Activated naive CD8-positive, alpha-beta T cell treated with anti-CD3 and anti-CD28 coated beads, Interleukin-2, amount 10 ng/mL, durations not matched to agents 7 days and 5 days (primary cell): ENCODE measurements at places on chromosomes 6 and 20. TPM values are rescaled to one million over a fixed set of nuclear protein-coding genes. Genes with fewer than 3 reads are reported as not detected.

- no peak overlapping the region for H3K4me3 ChIP-seq
- no peaks in the 10 kb centered on the region for H3K27me3 ChIP-seq
- no peak for DNase-seq
- H3K36me3 ChIP-seq = no peaks in the 10 kb centered on the region
Observed at GRCh38 chr20:54134445-54135220, 39.2 kb downstream of the CYP24A1 start.

DPPA5 gene
- not detected for total RNA-seq

DNA sequence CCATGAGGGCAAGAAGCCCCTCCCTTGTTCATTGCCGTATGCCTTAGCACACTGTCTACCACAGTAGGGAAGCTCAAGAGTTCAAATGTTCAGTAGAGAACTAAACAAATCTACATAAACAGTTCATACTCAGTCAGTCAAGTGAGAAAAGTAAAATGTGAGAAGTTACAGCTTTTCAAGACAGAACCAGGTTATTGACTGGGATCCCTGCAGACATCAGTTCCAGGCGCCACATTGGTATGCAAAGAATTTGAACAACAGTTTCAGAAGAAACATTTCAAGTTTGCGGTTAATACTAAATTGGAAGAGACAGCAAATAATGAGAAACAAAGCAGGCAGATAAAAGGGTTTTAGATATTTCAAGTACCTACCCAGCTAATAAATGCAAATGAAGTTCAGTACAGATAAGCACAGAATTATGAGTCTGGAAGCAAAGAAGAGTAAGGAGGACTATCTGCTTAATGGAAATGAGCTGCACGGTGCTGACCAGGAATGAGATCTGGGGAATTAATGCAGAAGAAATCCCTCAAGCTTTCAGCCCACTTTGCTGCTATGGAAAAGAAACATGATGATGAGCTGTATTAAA, 246.2 kb downstream of the HACE1 start:
- no peak overlapping the region for H3K4me3 ChIP-seq
- no peaks in the 10 kb centered on the region for H3K36me3 ChIP-seq
- no peaks in the 10 kb centered on the region for H3K4me1 ChIP-seq
- no peak for DNase-seq
- no peak overlapping the region for H3K27ac ChIP-seq

HLA-DQA1 gene
- 4.6 TPM for total RNA-seq
